Pons (tissue), 1 donor: ENCODE measurements at places on chromosomes 1 and 21.

- DNase-seq, result no peak
These were observed 48.3 kb downstream of the DDR2 start for GRCh38 chr1:162680419-162681121.

- DNase-seq, result no peak
These were observed 121.2 kb downstream of the LTN1 start for GRCh38 chr21:28871388-28872010.

DNA sequence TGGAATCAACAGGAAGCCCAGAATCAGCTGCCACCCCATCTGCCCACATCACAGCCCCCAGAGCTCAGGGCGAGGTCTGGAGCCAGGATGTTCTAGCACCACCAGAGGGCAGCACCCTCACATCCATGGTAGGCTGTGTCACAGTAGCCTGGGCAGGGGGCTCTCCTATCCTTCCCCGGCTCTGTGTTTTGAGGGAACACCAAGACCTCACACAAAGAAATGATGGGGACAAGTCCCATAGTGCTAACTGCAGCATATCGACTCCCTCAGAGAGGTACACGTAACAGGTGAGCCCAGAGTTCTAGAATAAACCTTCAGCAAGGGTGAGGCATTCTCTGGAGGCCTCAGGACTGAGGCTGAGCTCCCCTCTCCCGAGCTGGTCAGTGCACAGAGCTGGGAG, 2.3 kb upstream of the KCNC4 start:
- DNase-seq, result peak; percentile 46

- no peak for DNase-seq
These were observed 40.9 kb downstream of the TUT4 start for GRCh38 chr1:52511851-52512615.

DNA sequence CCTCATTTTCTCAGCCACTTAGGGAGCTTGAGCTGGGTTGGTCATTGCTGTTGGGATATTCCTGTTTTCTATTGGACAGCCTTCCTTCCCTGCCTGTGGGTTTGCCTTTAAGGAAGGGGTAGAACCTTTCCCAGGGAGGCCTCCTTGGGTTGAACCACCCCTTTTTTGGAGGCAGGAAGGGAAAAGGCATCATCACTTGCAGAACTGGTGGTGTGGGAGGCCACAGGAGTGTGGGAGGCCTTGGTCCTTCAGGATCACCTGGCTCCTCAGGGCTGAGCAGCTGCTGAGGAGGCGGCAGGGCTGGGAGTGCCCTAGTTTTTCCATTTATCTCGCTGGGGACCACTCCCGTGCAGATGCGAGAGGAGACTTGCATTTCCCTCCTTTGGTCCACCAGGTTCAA, 667 bp upstream of the CYB561D1 start:
- DNase-seq, result no peak

DNA sequence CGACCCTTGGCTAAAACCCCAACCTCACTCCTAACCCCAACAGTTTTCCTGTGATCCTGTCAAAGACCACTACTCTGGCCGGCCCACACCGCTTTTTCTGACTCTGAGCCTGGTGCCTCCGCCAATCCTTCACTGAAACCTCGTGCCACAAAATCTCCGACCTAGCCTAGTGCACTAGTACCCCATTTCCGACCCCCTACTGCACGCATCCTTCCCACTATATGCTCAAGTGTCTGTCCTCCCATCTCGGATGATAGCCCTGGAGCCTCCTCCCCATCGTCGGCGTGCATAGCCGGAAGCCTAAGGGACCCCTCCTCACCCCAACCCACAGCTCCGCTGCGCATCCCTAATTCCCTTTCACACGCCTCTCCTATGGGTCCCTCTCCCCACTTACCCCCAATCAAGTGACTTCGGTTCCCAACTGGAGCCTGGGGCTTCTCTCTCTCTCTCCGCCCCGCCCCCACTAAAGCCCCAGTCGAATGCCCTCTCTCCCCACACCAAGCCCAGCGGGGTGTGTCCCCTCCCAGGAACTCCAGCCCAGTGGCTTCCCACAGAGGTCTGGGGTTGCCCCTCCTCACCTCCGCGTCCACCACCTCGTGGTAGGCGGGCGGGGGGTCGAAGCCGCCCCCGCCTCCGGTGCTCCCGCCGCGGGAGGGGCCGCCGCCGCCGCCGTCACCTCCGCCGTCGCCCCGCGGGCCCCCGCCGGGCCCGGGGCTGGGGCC, 791 bp downstream of the USP24 start:
- no peak for DNase-seq

DNA sequence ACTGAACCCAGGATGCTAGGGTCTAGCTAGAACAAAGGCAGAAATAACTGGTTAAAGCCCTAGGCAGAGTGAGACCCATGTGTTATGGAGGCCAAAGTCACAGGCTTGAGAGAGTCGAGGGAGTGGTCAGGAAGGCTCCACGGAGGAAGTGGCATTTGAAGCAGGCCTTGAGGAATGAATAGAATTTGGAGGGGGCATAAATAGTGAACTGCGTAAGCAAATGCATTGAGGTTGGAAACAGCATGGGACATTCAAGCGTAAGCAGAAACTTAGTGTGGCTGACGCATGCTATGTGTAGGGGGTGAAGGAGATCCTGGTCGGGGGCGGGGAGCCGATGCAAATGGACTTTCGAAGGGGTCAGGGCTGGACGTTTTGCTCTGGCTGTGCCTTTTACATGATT, 11.5 kb downstream of the AZIN2 start:
- no peak for DNase-seq

- DNase-seq, result no peak
These were observed 1.3 kb upstream of the TNNT2 start for GRCh38 chr1:201378804-201379203.
